Retinal pigment epithelial cell (primary cell): ENCODE measurements at places on chromosomes 5 and 9.
A peak's percentile ranks its signal among the peaks of the same experiment; 100 is the strongest.

- DNase-seq: no peak
These were observed 446.4 kb upstream of the CCNG1 start for GRCh38 chr5:162990856-162991497.

DNA sequence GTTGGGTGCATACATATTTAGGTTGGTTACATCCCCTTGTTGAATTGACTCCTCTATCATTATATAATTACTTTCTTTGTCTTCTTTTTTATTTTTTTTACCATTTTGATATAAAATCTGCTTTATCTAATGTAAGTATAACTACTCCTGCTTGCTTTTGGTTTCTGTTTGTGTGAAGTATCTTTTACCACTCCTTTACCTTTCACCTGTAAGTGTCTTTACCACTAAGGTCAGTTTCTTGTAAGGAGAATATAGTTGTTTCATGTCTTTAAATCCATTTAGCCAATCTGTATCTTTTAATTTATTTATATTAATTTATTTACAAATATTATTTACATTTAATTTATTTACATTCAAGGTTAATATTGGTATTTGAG, 33.0 kb downstream of the INSL4 start:
- DNase-seq: no peak

GRCh38 chr9:13282998-13283397, 3.5 kb upstream of the MPDZ start:
- no peak for DNase-seq

- DNase-seq: peak; percentile 9
These were observed 29.5 kb downstream of the TTC39B start for GRCh38 chr9:15277400-15278090.

DNA sequence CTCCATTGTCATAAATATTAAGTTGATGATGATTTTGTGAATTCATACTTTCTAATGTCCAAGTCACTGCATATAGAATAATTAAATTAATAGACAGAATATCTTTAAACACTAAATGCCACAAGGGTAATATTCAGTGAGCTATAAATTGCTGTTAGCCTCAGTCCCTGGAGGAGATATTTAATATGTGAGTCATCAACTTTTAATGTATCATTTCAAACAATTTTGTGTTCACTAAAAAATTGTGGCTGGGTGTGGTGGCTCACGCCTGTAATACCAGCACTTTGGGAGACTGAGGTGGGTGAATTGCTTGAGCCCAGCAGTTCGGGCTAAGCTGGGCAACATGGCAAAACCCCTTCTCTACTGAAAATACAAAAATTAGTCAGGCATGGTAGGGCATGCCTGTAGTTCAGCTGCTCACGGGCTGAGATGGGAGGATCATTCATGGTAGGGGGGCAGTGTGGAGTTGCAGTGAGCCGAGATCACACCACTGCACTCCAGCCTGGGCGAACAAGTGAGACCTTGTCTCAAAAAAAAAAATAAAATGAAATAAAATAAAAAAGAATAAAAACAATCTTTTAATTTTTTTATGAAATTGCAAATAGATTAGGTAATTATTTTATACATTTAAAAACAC, 717.3 kb upstream of the CHD1 start:
- DNase-seq: no peak

- DNase-seq: no peak
These were observed 9.0 kb downstream of the PRRC2B start for GRCh38 chr9:131402738-131403492.

DNA sequence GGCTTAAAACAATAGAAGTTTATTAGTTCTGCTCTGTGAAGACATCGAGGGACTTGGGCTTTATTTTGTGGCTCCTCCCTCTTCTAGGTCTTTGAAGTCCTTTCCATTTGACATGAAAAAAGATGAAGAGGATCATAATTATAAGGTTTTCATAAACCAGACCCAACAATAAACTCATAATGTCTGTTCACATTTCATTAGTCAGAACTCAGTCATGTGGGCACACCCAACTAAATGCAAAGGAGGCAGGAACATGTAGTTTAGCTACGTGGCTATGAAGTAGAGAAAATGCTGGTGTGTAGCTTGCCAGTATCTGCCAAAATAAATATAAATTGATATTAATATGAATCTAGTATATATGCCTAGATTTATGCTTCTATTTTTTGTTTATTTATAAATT, 393.9 kb upstream of the C9orf72 start:
- no peak for DNase-seq

GRCh38 chr9:99093492-99093791, 11.5 kb upstream of the TGFBR1 start:
- no peak for DNase-seq

GRCh38 chr9:7303907-7304626, 495.5 kb downstream of the DMAC1 start:
- DNase-seq: no peak

- DNase-seq: no peak
These were observed 32.8 kb downstream of the RHOBTB3 start for GRCh38 chr5:95763941-95764340.

- no peak for DNase-seq
These were observed 1.3 kb upstream of the LCN12 start for GRCh38 chr9:136950656-136951276.

GRCh38 chr9:113928269-113928668, 52.2 kb downstream of the ZNF618 start:
- DNase-seq: no peak

DNA sequence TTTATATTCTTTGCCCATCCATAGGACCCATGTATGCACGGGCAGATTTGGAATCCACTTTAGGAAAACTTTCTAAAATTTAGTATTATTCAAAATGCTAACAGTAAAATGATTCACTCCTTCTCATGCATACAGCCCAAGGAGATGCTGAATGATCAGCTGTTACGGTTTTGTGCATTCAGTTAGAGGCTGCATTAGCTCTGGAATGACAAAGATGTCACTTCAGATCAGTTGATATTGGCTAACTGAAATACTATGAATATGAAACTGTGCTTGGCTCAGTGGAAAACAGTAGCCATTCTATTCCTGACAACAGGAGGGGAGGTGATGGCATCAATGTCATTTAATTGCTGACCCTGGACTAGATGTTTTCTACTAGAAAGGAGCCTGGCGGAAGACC, 560.7 kb downstream of the ZNF608 start:
- no peak for DNase-seq

DNA sequence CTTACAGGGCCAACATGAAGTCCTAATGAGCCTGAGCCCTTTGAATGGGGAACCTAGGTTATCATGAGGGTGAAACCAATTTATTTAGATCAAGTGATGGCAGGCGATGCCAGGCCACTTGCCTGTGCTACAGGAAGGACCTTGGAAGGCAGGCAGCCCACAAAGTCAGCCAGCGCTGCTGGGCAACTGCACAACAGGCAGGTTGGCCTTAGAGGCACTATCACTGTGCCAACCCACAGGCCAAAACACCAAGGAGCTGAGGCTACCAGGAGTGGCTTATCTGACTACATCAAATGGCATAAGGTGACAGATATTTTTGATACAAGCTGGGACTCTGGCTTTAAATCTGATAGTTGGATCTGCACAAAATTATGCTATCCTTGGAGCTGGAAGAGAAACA, 319.1 kb downstream of the NTRK2 start:
- no peak for DNase-seq

GRCh38 chr5:68251804-68252522, 36.4 kb downstream of the PIK3R1 start:
- DNase-seq: no peak

- no peak for DNase-seq
These were observed 612 bp upstream of the ATG10 start for GRCh38 chr5:81971111-81971711.
